HEK293T (cell line): ENCODE measurements at places on chromosomes 11 and 22.

GRCh38 chr11:31487848-31488247 is 21.6 kb downstream of the IMMP1L start:
- DNase-seq, result peak; percentile 11

DNA sequence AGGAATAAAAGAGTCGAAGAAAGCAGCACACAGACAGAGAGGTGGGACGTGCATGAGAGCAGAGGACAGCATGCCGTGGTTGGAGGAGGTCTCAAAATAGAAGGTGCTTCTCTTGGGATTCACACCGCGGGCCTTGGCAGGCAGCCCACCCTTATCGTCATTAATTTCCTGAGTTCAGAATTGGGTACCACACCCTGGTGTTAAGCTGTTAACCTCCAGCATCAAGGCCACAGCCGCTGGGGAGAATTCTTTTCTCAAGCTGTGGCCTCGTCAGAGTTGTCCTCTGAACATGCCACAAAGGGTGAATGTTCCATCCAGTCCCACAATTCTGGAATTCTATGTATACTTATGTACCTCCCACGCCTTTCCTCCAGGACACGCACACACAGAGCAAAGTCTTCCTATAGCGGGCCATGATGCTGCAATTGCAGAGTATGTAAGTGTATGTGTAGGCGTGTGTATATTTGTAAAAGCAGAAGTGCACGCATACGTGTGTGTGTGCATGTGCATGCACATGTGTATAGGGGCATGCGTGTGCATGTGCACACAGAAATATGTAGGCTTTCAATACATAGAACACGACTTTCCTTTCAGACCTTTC is 39.0 kb downstream of the ADAMTS8 start:
- no peak for DNase-seq

GRCh38 chr11:36019005-36019596 is 75.2 kb downstream of the LDLRAD3 start:
- no peak for DNase-seq

GRCh38 chr11:32613500-32614151 is 30.0 kb downstream of the EIF3M start:
- DNase-seq, result no peak

- DNase-seq, result no peak
Observed at GRCh38 chr11:121039971-121040613, 16.2 kb downstream of the TBCEL start.

DNA sequence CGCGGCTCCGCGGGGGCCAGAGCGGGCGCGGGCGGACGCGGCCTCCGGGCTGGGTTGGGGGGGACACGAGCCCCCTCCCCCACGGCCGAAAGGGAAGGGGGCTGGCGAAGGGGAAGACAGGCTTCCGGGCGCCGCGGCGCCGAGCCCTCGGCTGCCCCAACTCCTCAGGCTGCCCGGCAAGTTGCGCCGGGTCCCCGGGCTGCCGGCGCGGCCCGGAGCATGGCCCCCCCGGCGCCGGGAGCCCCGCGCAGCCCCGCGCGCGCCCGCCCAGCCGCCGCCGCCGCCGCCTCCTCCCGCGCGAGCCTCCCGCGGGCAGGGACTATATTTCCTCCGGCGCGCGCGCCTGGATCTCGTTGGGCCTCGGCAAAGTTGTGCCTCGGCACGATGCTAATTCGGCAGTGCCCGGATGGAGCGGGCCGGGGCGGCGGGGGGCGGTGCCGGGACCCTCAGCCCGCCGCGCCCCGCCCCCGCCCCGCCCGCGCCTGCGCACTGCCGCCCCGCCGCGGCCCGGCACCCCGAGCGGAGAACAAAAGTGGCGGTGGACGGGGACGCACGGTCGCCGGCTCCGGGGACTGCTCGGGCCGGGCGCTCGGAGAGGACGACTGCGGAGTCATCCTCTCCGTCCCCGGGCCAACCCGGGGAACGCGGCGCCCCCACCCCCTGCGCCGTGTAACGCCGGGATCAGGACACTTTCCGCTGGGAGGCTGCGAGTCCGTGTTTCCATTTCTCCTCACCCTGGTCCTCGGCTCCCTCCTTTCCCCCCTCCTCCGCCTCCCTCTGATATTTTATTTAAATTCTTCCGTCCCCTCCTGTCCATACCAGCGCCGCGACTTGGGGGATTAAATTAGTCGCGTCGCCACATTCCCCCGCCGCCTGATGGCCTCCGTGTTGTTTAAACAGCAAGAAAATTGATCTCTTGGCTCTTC is at the start of gene PHF21B:
TSS of gene PHF21B (minus strand) at position 400 of the 926 bp plus-strand sequence. CDS start 456 bp downstream, outside the sequence.
- peak; percentile 87 for DNase-seq
